ENCODE measurements at places on chromosomes 12 and 14.

- no peak for DNase-seq
Measured at GRCh38 chr14:60328583-60328982, 79.6 kb downstream of the PPM1A start.

- no peak for DNase-seq
Measured at GRCh38 chr14:68396461-68396860, 396.4 kb downstream of the ZFP36L1 start.

GRCh38 chr12:13591488-13591887 lies 389.9 kb downstream of the GRIN2B start:
- DNase-seq = no peak

DNA sequence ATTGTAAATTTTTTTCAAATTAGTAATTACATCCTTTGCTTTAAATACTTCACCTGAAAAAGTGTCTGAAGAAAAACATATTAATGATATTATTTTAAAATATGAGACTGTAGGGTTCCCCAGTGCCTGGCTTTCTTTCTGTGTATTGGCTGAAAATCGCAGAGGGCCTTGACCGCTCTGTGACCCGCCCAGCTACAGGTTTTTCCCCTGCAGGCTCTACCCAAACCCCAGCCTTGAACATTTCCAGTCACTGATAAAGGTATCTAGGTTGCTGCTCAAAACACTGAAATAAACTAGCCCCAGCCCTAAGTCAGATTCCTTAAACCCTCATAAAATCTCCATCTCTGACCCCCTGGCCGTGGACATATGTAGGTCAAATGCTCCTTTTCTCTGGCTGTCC lies 11.9 kb downstream of the KLRG1 start:
- no peak for DNase-seq

DNA sequence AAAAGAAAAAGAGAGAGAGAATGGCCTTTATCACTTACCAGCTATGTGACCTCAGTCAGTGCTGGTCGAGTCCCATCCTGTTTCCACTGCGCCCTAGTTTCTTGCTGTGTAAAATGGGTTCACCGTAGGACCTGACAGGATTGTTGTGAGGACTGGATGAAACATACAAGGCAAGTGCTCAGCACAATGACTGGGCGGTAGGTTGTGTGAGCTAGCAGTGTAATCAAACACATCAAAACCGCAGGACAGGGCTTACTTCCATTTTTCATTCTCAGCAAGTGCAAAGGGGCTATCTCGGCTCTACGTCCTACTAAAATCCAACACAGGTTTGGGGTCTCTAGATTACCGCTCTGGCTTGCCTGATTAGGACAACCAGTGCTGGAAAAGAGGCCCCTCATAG lies 36.4 kb upstream of the ATXN2 start:
- no peak for DNase-seq

Measured in NT2/D1 (cell line).